ENCODE measurements at places on chromosomes 5 and 9. TPM values are rescaled to one million over a fixed set of nuclear protein-coding genes. Genes with fewer than 3 reads are reported as not detected.

The ZDHHC11B gene
- 2.4 TPM for total RNA-seq

DNA sequence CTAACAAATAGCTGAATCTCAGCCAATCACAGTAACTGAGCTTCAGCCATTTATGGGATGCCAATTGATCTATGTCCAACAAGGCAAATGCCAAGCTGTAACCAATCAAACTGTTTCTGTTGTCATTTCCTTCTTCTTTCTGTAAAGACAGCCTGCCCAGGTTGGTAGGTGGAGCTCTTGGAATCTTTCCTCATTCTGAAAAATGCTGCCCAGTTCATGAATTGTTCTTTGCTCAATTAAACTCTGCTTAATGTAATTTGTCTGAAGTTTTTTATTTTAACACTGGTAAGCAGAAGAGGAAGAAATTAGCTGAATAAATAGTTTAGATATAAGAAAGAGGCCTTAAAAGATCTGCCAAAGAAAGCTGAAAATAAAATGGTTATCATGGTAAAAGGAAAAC, 1235.6 kb downstream of the EFNA5 start:
- H3K4me3 ChIP-seq: no peak overlapping the region
- no peak for DNase-seq
- no peaks in the 10 kb centered on the region for H3K36me3 ChIP-seq
- H3K27ac ChIP-seq: no peak overlapping the region
- H3K4me1 ChIP-seq: no peaks in the 10 kb centered on the region

The TMEM232 gene
- total RNA-seq: 7.1 TPM

DNA sequence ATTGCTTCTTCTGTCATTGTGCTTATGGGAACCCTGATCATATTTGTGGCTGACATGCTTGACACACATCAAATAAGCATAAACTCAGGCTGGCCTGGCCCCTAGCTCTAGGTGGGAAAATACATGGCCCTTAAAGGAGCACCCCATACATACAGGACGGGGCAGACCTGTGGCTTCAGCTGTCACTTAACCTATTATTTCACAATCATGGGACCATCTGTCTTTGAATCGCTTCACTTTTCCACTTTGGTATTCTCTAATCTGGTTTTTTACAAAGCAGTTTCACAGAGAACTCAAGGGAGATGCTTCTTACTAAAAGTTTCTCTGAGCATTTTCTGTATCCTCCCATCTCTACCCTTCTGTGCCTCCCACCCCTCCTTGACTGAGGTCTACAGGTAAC, 34.6 kb upstream of the LRRTM2 start:
- no peak overlapping the region for H3K4me3 ChIP-seq
- no peaks in the 10 kb centered on the region for H3K4me1 ChIP-seq
- H3K27me3 ChIP-seq: no peaks in the 10 kb centered on the region
- no peak for DNase-seq

DNA sequence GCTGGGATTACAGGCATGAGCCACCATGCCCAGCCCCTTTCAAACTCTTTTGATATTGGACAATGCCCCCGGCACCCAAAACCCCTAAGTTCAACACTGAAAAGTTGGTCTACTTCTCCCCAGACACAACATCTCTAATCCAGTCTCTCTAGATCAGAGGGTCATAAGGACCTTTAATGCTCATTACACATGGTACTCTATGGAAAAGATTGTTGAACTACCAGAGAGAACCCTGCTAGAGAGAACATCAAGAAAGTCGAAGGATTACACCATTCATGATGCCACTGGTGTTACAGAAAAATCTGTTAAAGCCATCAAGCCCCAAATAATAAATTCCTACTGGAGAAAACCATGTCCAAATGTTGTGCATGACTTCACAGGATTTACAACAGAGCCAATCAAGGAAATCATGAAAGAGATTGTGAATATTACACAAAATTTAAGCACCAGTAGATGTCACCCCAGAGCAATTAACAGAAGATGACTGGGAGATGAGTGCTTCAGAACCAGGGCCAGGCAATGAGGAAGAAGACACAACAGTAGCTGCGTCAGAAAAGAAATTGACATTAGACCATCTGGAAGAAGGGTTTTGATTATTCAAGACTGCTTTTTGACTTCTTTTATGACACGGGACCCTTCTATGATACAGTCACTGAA, 28.3 kb upstream of the NIPAL4 start:
- DNase-seq: no peak
- H3K36me3 ChIP-seq: no peaks in the 10 kb centered on the region
- H3K4me1 ChIP-seq: no peaks in the 10 kb centered on the region
- H3K4me3 ChIP-seq: no peak overlapping the region
- no peak overlapping the region for H3K27ac ChIP-seq
- no peaks in the 10 kb centered on the region for H3K27me3 ChIP-seq

- no peak for DNase-seq
- H3K27ac ChIP-seq: no peak overlapping the region
- H3K36me3 ChIP-seq: no peaks in the 10 kb centered on the region
- no peaks in the 10 kb centered on the region for H3K4me1 ChIP-seq
- H3K27me3 ChIP-seq: no peaks in the 10 kb centered on the region
Observed at GRCh38 chr9:7287986-7288385, 511.6 kb downstream of the DMAC1 start.

DNA sequence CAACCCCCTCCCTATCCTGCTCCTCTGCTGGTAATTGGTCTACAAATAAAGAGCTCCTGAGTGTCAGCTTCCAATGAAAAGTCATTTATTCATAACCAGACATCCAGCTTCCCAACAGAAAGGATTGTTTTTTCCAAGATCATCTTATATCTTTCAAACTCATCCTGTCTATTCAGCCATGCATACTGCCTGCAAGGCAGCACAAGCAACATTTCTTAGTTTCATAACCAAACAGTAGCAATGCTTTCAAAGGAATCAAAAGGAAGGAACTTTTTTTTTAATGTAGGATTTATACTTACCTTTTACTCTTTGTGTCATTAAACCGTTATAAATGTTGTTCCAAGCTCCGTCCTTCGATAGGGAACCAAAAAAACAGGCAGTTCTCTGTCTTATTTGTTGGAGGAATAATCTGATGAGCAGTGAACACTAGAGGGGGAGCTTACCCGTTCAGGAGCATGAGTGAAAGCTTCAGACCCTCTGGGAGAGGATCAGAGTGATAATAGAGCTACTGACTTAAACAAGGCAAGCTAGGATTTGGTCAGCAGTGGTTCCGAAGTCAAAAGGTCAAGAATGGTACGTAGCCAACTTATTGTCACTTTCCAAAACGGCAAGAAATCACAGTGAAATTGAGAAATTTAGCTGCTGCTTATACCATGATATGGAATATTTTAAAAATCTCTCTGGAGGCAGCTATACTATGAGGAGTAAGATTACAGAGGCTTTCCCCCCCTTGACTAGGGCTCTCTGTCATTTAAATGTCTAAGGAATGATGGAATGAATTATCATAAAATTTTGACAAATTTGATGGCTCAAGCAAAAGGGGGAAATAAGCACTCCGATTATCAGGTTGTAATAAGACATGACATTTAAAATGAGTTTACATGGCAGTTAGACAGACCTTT, 892.9 kb downstream of the NR2F1-AS1 start:
- no peak overlapping the region for H3K27ac ChIP-seq
- H3K27me3 ChIP-seq: no peaks in the 10 kb centered on the region
- no peaks in the 10 kb centered on the region for H3K4me1 ChIP-seq
- no peaks in the 10 kb centered on the region for H3K36me3 ChIP-seq

DNA sequence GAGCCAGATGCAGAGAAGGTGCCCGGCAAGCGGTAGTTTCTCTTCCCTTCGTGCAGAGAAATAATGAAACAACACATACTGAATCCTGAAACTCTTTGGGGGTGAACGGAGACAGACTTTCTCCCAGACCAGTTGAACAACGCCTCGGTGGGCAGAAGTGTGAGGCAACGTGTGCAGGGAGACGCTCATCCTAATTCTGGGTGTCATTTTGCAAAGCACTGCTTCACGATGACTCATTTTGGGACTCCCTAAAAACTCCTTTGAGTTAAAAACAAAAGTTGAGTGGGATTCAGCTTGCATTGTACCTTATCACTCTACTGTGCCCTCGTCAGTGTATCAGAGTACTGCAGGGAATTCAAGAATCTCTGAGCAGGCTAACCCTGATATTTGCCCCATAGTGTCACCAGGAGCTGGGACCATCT, 3.5 kb upstream of the NEK6 start:
- no peaks in the 10 kb centered on the region for H3K4me1 ChIP-seq
- H3K4me3 ChIP-seq: no peak overlapping the region
- no peaks in the 10 kb centered on the region for H3K36me3 ChIP-seq
- H3K27ac ChIP-seq: no peak overlapping the region
- no peak for DNase-seq
